Dermis blood vessel endothelial cell (primary cell): ENCODE measurements at places on chromosomes 11 and 22. TPM values are rescaled to one million over a fixed set of nuclear protein-coding genes. Genes with fewer than 3 reads are reported as not detected.

DNA sequence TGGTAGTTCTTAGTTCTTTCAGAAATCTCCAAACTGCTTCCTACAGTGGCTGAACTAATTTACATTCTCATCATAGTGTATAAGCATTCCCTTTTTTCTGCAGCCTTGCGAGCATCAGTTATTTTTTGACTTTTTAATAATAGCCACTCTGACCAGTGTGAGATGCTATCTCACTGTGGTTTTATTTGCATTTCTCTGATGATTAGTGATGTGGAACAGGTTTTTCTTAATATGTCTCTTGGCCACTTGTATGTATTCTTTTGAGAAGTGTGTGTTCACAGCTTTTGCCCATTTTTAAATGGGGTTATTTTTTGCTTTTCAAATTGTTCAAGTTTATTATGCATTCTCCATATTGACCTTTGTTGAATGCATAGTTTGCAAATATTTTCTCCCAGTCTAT, 459.3 kb downstream of the NTM start:
- DNase-seq, result no peak

DNA sequence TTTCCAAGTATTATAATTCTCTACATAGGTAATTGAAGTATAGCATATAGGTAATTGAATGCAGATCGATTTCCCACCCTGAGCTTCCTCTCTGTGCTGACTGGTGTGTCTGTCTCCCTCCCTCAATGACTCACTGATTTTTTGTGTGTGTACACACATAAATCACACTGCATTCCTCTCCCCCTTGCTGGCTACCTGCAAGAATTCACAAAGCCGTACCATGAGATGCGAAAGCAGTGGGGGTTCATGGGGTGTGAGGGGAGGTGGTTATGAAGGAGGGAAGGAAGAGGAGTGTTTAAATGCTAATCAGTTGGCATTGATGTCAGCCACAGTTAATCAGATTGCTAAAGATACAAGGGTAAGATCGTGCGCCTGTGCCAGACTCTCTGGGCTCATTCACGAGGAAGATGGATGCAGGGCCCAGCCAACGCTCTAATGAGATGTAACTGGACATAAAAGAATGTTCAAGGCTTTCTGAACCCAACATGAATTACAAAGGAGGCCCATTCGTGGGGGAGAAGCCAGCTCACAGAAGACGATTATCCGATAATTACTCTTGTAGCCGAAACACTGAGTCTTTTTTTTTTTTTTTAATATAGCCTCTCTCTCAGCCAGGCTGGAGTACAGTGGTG, 107.4 kb downstream of the SEZ6L start:
- DNase-seq, result no peak

Gene TRPM5
- total RNA-seq, result not detected in 2 replicates

- no peak for DNase-seq
These were observed 5.7 kb downstream of the C1QTNF6 start for GRCh38 chr22:37182101-37182948.

Gene CRYBB3
- 0.19 TPM in 1 of 2 replicates, not detected in the other for total RNA-seq

- DNase-seq, result no peak
These were observed 1.1 kb upstream of the LRRC75B start for GRCh38 chr22:24593836-24594568.

Gene FGF3
- total RNA-seq, result not detected in 2 replicates

DNA sequence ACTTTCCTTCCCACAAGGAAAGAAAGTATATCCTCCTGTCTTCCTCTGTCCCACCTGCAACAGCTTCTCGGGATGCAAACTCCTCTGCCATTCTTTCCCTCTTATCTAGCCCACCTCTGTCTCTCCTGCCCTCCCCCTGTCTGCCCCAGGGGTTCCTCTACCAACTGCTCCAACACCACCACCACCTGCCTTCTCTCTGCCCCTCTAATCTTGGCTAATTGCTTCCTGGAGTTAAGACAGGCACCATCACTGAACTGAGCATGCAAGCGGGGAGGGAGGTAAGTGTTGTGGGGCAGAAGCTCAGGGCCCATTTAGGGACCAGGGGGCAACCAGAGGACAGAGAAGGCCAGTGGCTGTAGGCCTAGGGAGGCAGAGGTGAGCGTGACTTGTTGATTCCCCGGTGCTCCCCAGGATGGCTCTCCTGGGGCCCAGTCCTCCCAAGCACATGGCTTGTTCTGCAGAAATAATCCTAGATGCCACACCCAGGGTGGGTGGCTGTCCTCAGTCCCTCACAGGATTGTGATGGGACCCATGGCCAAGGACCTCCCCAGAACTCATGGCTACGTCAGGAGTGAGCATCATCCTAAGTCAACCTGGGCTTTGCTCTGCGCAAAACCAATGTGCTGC, 111.1 kb downstream of the TP53I11 start:
- no peak for DNase-seq

GRCh38 chr11:68661697-68662603, 22.4 kb upstream of the GAL start:
- no peak for DNase-seq

Gene EEF1G
- total RNA-seq, result 1,345 and 1,561 TPM in 2 replicates

DNA sequence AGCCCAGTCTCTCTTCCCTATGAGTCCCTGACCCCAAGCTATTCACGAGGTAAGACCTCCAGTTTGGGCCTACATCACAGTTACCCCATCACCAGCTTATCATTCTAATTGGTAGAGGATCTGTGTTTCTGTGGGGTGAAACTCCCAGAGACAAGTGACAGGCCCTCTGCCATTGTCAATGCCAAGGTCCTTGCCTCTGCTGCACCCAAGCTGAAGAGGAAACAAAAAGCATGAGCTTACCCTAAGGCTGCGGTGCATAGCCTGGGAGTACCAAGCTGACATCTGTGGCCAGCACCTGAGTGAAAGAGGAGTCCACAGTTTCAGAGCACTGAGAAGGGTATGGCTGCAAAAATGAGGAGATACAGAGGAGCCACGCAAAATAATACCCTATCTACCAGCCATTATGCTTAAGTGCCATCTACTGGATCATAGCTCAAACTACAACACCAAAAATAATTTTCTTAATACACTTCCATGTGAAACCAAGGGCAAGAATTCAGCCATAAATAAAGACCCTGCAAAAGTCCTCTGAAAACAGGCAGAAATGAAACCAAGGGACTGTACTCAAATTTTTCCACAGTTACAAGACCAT, 62.3 kb upstream of the ANO5 start:
- no peak for DNase-seq

DNA sequence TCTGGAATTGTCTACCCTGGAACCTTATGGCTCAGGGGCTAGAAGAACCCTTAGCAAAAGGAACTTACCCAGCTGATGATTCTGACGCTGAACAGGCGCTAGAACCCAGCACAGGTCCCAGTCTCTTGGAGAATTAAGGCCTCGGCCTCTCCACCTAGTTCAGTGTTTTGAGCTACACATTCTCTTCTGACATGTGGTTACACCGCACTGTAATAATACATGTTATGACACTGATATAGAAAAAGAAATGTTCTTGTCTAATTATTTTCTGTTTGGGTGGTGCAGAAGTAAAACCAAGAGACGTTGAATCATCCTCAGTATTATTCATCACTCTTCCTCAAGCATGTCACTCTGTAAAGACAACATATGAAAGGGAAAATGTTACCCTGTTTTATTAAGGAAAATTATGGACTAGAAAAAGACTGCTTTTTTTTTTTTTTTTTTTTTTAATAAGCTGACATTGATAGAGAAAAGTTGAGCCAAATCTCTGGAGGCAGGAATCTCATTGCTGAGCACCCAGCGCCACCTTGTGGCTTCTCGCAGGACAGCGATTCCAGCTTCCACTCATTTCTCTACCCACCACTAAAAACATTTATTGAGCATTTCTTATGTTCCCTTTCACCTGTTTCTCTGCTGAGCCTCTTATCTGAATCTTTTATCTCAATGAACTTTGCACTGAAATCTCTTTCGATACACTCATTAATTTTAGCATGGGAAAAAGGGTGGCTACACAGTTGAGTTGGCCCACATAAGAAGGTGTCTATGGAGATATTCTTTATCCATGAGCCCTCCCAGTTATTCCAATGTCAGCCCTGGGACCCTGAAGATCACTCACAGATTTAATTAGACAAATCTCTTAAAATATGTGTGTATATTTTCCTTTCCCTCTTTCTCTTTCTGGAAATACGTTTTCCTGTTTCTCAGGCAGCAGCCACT, 12.6 kb upstream of the APLNR start:
- peak; percentile 84 for DNase-seq

Gene C11orf16
- total RNA-seq, result not detected in 2 replicates

- DNase-seq, result no peak
These were observed 78.5 kb downstream of the TMEM135 start for GRCh38 chr11:87116185-87116584.

Gene MUC6
- total RNA-seq, result not detected in 2 replicates

DNA sequence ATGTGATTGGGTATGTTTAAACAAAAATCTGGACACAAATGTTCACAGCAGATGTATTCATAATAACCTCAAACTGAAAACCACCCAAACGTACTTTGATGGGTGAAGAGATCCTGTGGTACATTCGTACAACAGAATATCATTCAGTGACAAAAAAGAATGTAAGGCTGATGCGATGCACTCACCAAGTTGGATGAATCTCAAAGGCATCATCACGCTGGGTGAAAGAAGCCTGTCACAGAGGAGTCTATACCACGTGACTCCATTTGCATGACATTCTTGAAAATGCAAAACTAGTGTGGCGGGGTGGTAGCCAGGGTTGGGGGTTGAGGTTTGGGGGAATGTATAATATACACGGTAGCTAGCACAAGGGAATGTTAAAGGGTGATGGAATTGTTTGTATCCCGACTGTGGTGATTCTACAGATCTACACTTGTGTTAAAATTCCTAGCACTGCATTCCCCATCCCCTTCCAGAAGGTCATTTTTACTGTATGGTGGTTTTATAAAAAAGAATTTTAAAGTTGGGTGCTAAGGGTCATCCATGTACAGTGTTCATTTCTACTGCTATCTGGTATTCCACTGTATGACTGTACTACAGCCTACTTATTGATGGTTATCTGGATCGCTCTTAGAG, 35.0 kb upstream of the SLC25A1 start:
- no peak for DNase-seq

Gene GUCY1A2
- total RNA-seq, result under 0.01 and 0.17 TPM in 2 replicates
